ENCODE measurements at places on chromosomes 6 and 20.

DNA sequence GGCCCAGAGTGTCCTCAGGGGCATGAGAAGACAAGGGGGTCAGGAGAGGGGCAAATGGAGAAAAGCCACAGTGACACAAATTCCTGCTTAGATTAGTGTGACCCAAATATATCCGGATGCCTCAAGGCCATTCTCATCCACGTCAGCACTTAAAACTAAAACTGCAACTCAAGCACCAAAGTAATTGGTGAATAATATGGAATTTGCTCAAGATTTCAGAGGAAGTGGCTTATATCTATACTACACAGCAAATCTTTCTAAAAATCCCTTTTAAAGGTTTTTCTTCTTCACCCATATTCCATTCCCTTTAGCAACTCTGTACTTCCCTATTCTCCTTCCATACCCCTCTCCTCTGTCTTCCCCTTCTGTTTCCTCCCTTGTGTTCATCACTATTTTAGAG is 15.2 kb downstream of the DEF6 start:
- DNase-seq: no peak

GRCh38 chr6:168683621-168684020 is 242.6 kb downstream of the SMOC2 start:
- DNase-seq: peak; percentile 75

DNA sequence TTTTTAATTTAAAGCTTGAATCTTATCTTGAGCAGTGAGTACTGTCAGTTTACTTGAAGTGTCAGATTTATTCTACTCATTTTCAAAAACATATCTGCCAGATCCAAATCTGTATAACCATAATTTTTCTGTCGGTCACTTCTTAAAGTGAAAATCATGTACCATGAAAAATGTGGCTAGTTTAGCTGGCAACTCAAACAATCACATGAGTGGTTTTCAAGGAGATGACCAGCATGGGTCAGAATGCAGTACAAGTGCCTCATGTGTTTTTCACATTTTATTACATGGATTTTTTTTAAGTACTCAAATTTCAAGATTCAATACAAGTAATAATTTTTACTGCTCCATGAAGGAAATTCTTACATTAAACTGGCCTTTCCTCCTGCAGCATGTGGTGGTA is 11.0 kb upstream of the SAMD5 start:
- DNase-seq: no peak

GRCh38 chr6:11307226-11307625 is 74.8 kb upstream of the NEDD9 start:
- DNase-seq: no peak

DNA sequence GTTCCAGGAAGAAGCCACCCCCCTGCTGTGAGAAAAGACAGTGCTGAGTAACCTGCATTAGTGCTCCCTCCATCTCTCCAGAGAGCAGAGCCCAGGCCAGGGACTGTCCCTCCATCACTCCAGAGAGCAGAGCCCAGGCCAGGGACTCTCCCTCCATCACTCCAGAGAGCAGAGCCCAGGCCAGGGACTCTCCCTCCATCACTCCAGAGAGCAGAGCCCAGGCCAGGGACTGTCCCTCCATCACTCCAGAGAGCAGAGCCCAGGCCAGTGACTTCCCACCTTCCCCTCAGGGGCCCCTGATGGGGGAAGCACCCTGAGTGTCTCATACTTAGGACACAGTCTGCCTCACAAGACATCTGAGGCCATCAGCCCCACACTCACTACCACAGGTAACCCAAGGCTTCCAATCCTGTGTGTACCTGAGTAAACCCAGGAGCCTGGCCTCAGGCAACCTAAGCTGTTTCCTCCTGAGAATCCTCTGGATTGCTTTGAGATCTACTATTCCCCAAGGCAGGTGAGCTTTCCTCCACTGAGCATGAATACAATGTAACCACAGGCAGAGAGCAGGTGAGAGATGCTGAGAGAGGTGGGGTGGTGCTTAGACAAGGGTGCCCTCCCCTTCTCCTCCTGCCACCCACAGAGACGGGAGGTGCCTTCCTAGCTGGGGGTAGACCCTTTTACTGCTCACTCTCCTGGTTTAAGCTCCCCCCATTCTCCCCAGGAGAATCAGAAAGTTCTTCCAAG is 4.9 kb downstream of the TBXT start:
- DNase-seq: no peak

DNA sequence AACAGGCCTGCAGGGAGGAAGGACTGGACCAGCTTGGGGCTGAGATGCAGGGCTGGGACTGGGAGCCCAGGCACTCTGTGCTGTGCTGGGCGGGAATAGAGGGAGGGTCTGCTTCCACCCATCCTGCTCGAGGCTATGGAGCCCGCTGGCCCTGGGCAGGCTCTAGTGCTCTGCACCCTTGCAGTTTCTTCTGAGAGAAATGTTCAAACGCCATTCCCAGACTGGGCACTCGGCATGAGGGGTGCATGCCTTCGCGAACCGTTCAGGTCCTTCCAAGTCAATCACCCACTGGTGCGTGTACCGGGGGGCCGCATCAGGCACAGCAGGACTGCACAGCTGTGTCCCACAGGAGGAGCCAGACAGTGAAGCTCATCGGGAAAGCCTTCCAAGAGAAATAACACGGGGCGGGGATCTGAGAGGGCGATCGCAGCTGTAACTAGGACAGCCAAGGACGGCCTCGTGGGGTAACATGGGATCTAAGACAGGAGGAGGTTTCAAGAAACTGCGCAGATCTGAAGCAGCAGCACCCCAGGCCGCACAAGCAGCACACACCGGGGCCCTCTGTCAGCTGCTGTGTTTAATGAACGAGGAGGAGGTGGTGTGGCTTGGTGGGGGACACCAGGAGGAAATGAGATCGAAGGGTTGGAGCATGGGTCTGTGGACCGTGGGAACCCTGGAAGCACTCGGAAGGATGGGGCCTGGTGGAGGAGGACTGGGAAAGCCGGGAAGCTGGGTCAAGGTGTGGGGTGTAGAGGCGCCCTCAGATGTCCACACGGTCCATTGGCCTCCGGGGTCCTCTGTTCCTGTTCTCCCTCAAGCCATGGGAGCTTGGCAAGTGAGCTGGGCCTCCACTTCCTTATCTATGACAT is 26.1 kb upstream of the PYGB start:
- no peak for DNase-seq

DNA sequence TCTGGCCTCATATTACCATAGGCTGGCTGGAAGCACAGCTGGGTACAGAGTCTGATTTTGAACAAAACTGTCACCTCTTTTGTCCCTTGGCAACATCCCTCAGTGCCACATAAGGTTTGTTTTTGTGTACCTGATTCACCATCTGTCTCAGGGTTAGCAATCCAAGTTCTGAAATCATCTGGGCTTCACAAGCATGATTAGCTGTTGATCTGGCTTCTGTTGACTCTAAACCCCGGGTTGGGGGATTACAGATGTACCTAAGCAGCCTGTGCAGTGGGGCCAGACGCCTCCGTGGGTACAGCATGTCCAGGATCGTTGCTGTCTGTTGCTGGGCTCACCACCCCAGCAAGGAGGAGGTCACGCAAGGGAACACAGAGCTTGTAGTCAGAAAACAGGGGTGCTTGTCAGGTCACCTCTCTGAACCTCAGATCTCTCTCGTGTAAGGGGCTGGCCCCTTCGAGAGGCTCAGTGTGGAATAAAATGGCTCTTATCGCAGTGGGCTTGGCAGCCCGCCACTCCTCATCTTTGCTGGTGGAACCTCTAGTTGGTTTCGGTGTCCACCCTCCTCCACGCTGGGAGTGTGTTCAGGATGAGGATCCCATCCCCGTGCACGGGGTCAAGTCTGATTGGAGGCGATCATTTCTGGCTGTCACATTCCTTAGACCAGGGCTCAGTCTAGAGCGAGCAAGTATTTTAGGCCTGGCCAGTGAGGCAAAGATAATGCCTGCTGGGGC is 39.2 kb upstream of the ZNF831 start:
- no peak for DNase-seq

GRCh38 chr6:160124605-160125004 is 3.0 kb downstream of the SLC22A1 start:
- DNase-seq: no peak

- no peak for DNase-seq
Measured at GRCh38 chr6:5766260-5766659, 240.5 kb downstream of the NRN1 start.

GRCh38 chr6:90328004-90328403 is 31.4 kb upstream of the BACH2 start:
- no peak for DNase-seq

- no peak for DNase-seq
Measured at GRCh38 chr6:39037082-39037508, 11.5 kb upstream of the GLP1R start.

DNA sequence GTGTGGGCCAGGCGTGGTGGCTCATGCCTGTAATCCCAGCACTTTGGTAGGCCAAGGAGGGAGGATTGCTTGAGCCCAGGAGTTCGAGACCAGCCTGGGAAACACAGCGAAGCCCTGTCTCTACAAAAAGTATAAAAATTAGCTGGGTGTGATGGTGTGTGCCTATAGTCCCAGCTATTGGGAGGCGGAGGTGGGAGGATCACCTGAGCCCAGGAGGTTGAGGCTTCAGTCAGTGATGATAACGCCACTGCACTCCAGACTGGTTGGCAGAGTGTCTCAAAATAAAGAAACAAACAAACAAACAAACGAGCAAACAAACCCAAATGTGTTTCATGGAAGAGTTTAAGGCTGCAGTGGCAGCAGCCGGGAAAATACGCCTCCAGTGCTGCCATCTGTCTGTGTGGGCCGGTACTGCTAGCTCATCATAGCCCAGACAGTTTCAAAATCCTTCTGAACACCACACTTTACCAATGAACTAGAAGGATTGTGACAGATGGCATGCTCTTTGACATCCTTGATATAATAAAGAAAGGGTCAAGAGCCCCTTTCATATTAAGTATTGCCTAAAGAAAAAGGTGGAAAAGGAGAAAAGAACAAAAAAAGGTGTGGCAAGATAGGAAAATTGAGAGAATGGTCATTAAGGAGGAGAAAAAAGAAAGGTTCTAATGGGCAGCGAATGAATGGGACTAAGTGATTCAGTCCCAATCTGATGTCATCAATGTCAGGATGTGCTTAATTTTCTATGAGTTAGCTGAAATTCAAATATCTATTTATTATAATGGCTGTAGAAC is 298.6 kb downstream of the SYNE1 start:
- DNase-seq: peak; percentile 67

DNA sequence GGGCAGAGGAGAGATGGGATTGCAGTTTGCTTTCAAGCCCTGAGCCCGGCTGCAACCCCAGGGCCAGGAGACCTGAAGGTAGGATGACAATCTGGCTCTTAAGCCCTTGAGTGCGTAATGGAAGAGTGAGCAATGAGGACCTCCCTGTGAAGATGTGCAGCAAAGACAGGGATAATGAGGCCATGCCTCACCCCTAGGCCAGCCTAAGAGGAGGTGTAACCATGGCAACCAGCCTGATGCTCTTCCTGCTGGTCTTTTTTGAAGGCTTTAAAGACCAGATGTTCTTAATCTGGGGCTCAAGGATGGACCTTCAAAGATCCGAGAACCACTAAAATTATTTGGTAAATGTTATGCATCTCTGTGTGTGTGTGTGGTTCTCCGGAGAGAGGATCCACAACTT is 8.2 kb downstream of the ARHGAP40 start:
- DNase-seq: no peak

DNA sequence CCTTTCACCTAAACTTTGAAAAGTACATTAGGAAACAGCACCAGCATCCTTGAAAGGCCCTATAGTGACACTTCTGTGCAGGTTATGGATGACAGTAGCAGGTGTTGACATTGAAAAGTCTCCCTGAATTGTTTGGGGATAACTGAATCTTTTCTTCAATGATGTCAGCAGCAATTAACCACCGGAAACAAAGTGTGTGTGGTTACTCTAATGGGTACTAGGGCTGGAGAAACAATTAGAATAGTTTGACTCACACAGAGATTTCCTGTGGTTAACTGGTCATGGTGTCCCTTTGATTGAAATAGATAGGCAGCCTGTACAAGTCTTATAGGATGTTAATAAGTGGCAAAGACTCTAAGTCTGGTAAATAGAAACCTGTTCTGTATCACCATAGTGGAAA is 189.1 kb downstream of the TBX18 start:
- DNase-seq: no peak

DNA sequence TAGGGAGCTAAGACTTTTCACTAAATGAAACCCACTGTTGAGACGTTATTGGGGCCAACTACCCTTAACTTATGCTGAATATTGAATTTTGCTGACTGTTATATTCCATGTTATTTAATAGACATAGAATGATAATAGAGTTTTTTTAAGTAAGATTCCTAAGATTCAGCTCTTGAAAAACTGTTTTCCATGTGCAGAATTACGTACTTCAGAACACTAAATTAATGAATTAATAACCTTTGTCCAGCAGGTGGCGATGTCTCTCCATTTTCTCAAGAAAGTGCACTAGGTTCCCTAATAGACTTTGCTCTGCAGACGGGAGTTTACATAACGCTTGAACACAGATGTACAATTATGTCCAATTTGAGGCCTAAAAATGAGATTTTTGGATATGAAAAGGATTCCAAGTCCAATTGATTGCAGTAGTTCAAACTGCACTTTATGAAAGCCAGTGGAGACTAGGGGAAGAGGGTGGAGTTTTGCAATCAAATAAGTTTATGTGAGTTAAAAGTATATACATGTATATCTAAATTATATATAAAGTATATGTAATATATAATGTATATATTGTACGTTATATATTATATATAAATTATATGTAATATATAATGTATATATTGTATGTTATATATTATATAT is 282.1 kb downstream of the UST start:
- peak; percentile 80 for DNase-seq

GRCh38 chr20:38275815-38276550 is 15.4 kb upstream of the KIAA1755 start:
- no peak for DNase-seq

DNA sequence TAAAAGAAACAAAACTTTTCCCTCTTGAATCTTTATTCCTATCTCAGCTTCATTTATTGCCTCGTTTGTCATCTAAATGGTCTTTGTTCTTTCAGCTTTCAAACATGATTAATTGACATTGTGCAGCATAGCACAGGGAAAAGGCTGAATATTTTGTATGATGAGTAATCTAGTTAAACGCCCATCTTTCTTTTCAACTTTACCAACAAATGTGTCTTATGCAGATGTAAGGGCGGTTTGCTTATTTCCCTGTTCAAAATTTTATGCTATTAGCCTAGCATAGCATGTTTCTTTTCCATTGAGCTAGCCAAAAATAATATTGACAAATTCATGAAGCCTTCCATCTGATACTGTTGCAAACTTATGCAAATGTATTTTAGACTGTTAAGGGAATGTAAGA is 176.4 kb upstream of the AKAP12 start:
- DNase-seq: no peak

DNA sequence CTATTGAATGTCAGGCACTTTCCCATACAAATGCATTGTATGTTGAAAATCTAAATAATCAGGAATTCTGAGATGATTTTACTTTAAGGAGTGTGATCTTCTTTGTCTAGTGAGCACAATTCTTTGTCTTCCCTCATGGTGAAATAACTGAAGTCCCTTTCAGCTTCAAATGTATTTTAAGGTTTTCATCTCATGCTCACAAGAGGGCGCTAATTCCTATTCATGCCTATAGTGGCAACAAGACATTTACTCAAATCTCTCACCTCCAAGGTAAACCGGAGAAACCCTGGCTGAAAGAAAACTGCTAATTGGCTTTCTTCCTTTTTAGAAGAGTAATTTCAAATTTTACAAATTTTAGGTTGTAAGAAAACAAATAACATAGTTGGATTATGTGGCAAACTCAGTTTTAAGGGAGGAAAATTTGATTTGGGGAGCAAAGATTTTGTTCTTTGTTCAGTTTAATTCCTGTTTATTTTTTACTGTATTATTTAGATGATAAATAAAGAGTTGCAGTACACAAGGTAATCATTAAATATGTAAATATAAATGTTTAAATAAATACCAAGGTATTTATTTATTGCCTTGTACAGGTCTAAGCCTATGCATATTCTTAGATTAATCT is 69.1 kb downstream of the SLC35F1 start:
- no peak for DNase-seq

GRCh38 chr6:13445744-13446115 is 41.7 kb downstream of the GFOD1 start:
- DNase-seq: no peak
